Osteocyte (in vitro differentiated cells): ENCODE measurements at places on chromosomes 2 and 18.

DNA sequence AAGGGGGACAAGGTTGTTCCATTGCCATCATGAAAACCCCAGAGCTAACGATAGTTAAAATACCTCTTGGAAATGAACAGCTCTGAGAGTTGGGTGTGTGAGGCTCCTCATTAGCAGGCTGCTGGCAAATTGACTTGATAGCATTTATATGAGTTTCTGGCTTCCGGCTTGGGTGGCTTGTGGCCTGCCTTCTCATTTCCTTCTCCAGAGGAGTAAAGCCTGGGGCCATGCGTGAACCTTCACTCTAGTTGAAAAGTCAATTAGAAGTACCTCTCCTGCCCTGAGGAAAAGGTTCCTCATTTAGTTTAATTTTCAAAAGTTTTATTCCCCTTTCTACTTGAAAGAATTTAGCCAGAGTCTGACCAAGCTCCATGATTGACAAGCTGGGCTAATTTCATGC is 67.1 kb downstream of the MGAT5 start:
- DNase-seq, result no peak

DNA sequence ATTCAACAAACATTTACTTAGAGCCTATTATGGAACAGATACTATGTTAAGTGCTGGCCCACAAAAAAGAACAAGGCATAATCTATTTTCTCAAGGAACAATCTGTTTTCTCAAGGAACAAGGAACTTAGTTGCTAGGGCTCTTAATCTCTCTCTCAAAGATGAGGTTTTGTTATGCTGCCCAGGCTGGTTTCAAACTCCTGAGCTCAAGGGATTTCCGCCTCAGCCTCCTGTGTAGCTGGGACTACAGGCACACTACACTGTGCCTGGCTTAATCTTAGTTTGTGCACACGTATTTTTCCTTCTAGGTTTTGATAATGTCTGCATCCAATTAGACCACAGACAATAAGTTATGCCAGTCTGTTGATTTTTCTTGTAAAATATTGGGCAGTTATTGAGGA is 89.5 kb downstream of the PTH2R start:
- DNase-seq, result no peak

DNA sequence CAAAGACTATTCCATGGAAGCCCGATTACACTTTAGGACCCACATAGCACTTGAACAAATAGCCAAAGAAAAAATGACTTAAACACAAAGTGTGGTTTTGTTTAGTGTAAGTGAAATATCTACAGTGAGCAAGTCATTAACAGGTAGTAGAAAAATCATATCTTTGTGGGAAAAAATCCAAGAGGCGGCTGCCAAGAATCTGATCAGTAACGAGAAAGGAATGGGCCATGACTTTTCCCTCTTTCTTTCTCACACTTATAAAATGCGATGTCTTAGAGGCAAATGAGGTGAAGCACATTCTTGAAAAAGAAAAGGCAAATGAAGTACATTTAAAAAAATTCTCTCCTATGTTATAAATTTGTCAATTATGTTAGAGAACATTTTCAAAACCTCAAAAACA is 12.9 kb upstream of the GEMIN6 start:
- DNase-seq, result no peak

GRCh38 chr2:212626371-212626918 is 87.8 kb upstream of the ERBB4 start:
- no peak for DNase-seq

DNA sequence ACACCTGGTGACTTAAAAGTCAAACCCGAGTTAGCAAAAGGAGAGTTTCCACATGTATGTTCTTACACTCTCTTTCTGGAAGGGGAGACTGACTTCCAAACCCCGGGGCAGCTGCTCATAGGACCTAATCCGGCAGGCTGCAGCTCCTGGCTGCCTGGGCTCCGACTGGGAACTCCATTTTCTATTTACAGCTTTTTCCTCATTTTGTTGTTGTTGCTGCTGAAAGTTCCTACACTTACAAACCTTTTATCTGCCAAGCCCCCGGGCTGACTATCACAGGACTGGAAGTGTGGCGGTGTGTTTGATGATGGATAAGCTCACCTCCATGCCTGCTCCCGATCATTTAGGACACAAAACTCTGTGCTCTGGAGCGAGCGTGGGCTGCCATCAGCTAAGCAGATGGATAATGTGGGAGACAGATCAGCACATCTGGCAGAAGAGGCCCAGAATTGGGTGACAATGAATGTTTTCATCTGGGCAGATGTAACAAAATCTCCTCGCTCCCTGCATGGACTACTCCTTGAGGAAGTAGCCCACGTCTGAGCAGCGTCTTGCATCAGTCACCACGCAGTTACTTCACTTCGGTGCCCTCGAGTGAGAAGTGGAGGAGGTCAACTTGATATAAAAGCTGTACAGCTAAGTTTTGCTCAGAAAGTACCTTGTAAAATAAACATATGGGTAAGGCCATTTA is 114.4 kb upstream of the COPS8 start:
- no peak for DNase-seq

- no peak for DNase-seq
Measured at GRCh38 chr2:229270551-229271410, at the start of gene PID1. Gene PID1 (minus strand): TSS chr2:229271287. CDS start chr2:229271043, 244 bp downstream.

- no peak for DNase-seq
Measured at GRCh38 chr2:71756280-71756906, 303.0 kb downstream of the DYSF start.

GRCh38 chr18:57085371-57085770 is 61.5 kb upstream of the BOD1L2 start:
- no peak for DNase-seq

DNA sequence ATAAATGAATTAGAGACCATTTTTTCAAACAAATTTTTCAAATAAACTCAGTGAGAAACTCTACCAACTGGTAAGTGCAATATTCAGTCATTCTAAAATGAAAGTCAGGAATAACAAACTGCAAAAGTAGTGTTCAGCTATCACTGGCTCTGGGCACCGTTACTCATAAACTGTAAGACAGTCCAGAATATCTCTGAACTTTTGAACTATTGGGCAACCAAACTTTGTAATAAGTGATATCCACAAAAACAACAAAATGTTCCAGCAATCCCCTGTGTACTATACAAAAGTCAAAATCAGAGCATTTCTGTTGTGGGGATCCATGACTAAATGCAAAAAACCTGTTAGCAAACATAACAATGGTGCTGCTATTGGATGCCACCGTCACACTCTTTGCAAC is 56.3 kb downstream of the SLC25A12 start:
- no peak for DNase-seq

DNA sequence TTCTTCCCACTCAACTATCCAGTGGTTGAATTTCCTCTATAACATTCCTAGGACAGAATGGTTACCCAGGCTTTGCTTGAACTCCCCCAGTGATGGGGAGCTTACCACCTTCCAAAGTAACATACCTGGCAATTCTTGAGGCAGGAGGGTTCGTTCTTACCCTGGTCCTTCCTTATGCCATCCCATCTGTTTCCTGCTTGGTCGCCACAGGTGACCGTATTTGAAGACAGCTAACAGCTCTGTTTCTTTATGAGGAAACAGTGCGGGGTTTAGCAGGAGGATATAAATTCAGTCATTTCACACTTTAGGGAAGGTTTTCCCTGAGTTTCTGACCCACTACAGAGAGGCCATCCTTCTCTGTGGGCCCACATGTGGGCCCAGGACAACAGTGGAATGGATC is 42.6 kb downstream of the FOSL2 start:
- no peak for DNase-seq

GRCh38 chr2:120620025-120620793 is 115.5 kb upstream of the GLI2 start:
- no peak for DNase-seq

DNA sequence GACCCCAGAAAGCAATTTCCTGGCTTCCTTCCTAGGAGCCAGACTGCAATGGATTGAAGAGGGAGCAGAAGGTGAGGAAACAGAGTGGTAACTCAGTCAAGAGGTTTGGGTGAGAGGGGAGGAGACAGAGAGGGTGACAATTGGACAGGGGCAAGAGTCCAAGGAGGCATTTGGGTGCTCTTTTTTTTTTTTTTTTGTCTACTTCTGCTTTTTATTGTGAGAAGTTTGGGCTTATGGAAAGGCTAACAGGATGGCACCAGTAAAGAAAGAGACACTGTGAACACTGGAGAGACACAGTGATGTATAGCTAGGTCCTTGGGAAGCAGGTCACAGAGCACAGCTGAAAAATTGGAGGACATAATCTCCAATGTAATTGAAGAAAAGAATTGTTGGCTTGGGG is 25.0 kb downstream of the CYBRD1 start:
- DNase-seq, result no peak

DNA sequence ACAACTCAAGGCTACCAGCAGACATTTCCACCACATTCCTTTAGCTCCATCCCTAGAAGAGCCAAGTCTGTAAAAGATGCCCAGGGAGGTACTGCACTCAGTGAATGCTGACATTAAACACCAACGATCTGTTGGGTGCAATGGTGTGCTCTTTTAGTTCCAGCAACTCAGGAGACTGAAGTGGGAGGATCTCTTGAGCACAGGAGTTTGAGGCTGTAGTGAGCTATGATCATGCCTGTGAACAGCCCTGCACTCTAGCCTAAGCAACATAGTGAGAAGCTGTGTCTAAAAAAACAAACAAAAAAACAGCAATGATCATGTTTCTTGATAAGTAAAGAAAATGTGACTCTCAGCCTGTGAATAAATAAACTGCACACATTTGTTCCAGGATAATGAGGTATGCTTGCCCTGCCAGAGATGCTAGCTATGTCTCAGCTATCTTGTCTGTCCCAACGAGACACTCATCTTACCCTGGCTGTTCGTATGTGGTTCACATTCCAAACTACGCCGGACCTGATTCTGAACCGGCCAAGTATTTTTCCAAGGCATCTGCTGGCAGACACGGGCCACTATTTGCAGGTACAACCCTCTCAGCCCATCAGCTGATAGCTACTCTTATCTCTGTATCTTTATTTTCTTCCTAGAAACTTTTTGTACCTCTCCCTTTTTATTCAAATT is 21.8 kb downstream of the TMEM182 start:
- DNase-seq, result no peak

DNA sequence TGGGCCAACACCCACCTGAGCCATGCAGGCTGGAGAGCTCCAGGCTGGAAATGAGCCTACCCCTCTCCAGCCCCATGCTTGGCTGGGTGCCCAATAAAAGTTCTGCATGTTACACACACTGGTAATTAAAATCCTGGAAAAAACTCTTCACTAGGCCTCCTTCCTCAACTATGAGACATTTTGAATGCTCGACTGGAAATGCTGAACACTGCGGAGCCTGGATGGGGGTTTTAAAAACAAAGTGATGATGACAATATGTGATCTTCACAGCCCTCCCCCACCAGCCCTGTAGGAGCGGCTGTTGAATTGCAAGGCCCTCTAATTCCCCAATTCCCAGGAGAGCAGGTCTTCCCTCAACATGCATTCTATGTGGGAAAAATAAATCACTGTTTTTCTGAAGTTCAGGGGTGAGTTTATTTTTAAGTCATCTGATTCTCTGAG is 179.2 kb downstream of the TTC32 start:
- DNase-seq, result no peak

GRCh38 chr18:12839526-12840196 is 44.4 kb downstream of the PTPN2 start:
- no peak for DNase-seq

GRCh38 chr2:19321946-19322345 is 36.5 kb downstream of the OSR1 start:
- DNase-seq, result no peak

DNA sequence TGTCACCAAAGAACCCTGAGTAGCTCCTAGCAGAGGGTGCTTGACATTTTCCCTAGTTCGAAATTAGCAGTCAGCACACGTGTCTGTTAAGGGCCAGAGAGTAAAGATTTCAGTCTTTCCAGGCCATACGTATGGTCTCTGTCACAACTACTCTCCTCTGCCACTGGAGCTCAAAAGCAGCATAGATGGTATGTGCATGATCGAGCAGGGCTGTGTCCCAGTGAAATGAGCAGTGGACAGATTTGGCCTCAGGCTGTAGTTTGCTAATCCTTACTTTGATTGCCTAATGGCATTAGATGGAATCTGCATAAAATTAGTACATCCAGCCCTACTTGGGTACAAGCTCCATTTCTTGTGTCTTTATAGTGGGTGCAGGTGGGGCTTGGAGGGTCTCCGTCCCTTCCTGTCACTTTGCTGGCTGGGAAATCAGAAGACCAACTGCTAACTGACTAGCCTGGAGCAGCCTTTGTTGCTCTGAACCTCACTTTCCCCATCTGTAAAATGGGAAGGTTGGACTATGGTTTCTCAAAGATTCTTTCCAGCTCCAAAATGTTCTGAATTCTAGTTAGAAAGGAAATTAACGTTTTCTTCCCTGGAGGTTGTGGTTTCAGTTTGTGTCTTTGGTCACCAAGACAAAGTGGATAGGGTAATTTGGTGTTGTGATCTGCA is 108.5 kb downstream of the GLI2 start:
- DNase-seq, result no peak

DNA sequence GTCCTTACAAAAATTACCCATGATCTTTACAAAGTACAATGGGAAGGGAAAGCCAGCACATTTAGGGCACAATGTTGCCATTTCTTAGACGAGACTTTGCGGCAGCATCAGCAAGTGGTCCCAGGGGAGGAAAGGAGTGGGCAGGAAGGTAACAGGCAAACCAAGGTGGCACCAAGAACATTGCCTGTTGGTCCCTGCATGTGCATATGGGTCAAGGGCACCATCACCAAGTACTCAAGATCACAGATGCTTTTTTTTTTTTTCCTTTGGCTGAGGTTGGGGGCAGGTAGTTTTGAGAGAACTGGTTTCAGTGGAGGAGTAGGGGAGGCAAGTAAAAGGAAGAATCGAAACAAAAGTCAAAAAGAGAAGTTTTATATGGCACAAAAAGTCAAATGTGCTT is 752 bp upstream of the CYTIP start:
- DNase-seq, result no peak

GRCh38 chr2:64941801-64942200 is 47.4 kb upstream of the SLC1A4 start:
- no peak for DNase-seq

DNA sequence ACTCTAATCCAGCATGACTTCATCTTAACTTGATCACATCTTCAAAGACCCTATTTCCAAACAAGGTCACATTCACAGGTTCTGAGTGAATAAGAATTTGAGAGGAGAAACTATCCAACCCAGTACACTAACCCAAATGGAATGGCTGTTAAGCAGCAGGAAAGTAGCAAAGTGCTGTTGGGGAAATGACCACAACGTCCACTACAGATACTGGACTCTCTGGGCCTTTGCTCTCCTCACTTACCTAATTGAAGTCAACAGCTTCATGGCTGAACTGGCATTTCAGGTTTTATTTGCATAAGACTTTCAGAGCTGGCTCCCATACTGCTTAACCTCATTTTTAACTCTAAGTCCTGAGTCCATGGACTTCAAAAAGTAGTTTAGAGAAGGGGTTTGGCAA is 38.0 kb upstream of the ACVR2A start:
- DNase-seq, result no peak

- DNase-seq, result no peak
Measured at GRCh38 chr2:118177884-118178283, 89.6 kb downstream of the INSIG2 start.

DNA sequence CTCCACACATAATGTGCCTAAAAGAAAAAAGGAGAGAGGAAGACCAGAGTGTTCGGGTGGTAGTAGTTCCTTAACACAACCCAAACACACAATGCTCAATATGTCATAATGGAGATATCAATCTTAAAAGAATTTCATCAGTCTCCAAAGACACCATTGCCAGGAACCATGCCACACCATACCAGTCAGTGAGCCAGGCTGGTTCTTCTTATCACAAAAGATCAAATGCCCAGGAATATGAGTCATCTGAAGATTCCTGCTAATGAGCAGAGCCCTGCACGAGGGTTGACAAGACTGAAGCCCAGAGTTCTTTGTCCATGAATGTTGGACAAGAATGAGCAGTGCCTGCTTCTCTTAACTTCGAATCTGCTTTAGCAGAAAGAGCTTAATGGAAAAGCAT is 262.3 kb downstream of the ZNF516 start:
- DNase-seq, result no peak
